Keratinocyte (primary cell): ENCODE measurements at places on chromosomes 6 and 20.

DNA sequence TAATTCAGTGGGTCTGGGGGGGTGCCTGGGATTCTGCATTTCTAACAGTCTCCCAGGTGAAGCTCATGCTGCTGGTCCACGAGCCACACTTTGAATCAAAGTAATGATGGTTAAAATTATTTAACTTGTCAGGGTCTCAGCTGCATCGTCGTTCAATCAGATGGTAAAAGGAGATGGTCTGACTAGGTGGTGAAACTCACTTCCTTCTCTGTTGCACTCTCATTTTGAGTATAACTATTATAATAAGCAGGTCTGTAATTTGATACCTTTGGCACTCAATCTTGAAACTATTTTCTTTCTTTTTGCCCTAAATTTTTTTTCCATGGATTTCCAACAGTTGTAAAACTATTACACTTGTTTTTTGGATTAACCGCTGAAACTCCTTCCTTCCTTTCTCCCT lies 292.5 kb downstream of the FARS2 start:
- DNase-seq = no peak

GRCh38 chr20:62339647-62340062 lies 27.5 kb downstream of the LAMA5 start:
- DNase-seq = no peak

- DNase-seq = no peak
Measured at GRCh38 chr6:130043344-130043743, 25.0 kb downstream of the L3MBTL3 start.

DNA sequence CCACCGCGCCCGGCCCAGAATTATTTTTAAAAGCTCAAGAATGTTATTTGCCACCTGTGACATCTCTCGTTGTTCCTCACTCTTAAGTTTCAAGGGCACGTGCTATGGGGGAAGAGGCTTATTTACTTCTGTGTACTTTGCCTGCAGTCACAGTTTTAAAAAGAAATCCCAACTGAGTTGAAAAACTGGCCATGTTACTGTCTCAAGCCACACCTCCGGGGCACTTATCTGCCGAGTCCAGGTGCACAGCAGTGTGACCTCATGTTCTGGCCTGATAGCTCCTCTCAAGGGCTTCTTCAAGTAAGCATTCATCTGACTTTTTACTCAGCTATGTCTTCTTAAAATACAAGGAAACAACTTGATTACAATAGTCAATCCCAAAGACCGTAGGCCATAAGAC lies 34.5 kb downstream of the SHLD1 start:
- DNase-seq = no peak

DNA sequence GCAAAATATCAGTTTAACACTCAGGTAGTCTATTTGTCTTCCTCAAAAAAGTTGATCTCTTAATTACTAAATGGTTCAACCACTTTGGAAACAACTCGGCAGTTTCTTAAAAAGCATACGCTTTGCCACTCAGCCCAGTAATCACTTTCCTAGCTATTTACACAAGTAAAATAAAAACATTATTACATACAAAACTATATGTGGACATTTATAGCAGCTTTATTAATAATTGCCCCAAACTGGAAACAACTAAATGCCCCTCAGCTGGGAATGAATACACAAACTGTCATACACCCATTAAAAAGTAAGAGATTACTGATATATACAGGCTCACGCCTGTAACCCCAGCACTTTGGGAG lies 7.4 kb downstream of the EEF1A1 start:
- DNase-seq = no peak

- no peak for DNase-seq
Measured at GRCh38 chr6:136404627-136405419, 115.2 kb upstream of the BCLAF1 start.

DNA sequence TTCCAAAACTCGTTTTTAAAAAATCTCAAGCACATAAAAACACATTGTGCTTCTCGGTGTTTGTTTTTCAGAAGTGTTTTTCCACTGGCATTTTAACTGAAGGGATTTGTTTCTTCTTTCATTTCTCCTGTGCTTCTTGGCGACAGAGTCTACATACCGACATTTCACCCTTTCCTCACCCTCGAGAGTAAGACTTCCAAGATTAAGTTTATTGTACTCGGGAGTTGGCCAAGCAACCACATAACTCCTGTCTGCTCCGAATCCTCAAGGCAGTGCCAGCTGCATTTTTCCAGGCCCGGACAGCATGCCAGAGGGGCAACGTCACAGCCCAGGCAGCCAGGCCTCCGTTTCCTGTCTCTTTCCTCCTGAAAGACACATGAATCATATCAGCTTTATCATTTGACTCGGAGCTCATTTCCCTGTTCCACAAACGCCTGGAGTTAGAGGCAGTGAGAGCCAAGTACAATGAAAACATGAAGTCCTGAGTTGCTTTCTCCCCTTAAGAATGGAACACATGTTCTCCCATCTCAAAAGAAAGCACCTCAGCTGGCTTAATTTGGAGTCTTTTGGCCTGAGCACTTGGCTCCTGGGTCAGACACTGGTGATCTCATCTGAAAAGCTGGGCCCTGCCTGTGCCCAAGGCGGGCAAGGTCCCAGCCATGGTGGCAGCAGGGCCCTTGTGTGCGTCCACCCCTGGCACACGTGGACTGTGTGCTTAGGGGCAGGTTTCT lies 23.2 kb upstream of the FAM50B start:
- DNase-seq = peak; percentile 79

- DNase-seq = no peak
Measured at GRCh38 chr6:97110626-97111025, 172.4 kb downstream of the MMS22L start.

GRCh38 chr6:13725052-13725451 lies 13.4 kb upstream of the RANBP9 start:
- DNase-seq = no peak

- no peak for DNase-seq
Measured at GRCh38 chr6:169239181-169239580, 14.5 kb downstream of the THBS2 start.

- no peak for DNase-seq
Measured at GRCh38 chr20:49513009-49513408, 30.5 kb upstream of the KCNB1 start.

DNA sequence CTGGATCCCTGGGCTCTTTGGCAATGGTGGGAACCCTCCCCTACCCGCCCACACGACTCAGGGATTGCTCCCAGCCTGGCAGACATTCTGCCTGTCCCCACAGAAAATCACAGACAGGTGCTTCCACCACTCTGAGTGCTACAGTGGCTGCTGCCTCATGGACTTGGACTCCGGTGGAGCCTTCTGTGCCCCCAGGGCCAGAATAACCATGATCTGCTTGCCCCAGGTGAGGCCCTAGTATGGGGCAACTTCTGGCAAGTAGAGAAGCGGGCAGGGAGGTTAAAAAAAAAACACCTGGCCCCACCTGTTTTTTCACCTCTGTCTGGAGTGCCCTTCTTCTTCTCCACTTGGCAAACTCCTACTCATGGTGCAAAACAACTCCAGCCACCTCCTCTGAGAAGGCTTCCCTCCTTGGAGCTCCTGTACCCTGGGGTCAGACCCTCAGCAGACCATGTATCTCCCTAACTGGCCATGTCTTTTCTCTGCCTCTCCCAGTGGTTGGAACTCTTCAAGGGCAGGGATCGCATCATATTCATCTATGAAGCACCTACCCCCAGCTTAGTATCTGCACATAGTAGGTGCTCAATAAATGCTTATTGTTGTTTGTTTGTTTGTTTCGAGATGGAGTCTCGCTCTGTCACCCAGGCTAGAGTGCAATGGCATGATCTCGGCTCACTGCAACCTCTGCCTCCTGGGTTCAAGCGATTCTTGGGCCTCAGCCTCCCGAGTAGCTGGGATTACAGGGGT lies 1.1 kb downstream of the CLPSL2 start:
- DNase-seq = no peak

- no peak for DNase-seq
Measured at GRCh38 chr6:79742030-79742429, 110.9 kb downstream of the SH3BGRL2 start.

- no peak for DNase-seq
Measured at GRCh38 chr20:37871751-37872150, 31.2 kb upstream of the VSTM2L start.

- DNase-seq = peak; percentile 5
Measured at GRCh38 chr6:4449409-4449808, 314.0 kb upstream of the ECI2 start.

DNA sequence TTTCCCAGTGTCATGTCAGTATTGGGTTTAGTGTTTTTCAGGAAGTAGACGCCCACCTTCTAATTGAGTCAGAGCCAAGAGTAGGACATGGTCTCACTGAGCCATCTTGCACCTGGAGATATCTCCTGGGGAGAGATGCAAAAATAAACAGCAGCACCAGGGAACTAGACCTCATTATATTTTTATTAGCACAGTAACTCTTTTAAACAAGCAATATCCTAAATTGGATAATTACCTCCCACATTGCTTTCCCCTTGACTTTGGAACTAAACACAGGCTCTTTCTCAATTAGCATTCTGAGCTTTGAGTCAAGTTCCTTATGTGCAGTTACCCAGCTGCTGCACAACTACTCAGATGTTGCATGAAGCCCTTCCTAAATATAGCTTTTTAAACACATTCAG lies 175.4 kb downstream of the IBTK start:
- no peak for DNase-seq

GRCh38 chr20:40925829-40926510 lies 102.7 kb upstream of the TOP1 start:
- DNase-seq = no peak

- DNase-seq = no peak
Measured at GRCh38 chr6:110158479-110158878, 21.0 kb downstream of the WASF1 start.
